ENCODE measurements at places on chromosomes 11 and 22.
A peak's percentile ranks its signal among the peaks of the same experiment; 100 is the strongest.

- DNase-seq = no peak
These were observed 43.2 kb upstream of the CHKA start for GRCh38 chr11:68164437-68164836.

GRCh38 chr11:20594274-20595061 lies 4.9 kb upstream of the SLC6A5 start:
- DNase-seq = no peak

GRCh38 chr11:78248903-78249302 lies 60.2 kb downstream of the USP35 start:
- no peak for DNase-seq

- no peak for DNase-seq
These were observed 8.0 kb downstream of the NUMA1 start for GRCh38 chr11:72072348-72072747.

DNA sequence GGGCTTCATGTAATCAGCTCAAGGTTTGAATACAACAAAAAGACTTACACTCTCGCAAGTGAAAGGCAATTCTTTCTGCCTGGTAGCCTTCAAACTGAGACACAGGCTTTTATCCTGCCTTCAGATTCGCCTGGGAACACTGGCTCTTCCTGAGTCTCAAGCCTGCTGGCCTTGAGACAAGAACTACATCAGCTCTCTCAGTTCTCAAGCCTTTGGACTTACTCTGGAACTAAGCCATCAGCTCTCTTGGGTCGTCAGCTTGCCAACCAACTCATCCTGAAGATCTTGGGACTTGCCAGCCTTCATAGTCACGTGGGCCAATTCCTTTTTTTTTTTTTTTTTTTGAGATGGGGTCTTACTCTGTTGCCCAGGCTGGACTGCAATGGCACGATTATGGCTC lies 35.7 kb upstream of the LRRC10B start:
- DNase-seq = no peak

DNA sequence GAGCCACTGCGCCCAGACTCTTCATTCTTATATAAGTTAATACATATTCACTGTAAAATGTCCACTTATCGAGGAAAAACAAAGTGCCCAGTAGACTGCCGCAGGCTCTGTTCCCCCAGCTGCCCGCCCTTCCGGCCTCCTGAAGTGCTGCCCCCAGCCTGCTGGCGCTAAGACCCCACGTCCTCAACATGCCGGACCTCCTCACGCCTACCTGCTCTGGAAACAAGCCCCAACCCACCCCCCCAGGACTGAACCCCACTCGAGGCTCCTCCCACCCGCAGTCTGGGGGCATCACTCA lies 1.1 kb downstream of the GATD1 start:
- no peak for DNase-seq

GRCh38 chr11:33987975-33988580 lies 63.5 kb upstream of the CAPRIN1 start:
- peak; percentile 55 for DNase-seq
